ENCODE measurements at places on chromosomes 5 and 9. TPM values are rescaled to one million over a fixed set of nuclear protein-coding genes. Genes with fewer than 3 reads are reported as not detected.

ACOT12 gene
- not detected for total RNA-seq

NMUR2 gene
- total RNA-seq: not detected

EQTN gene
- total RNA-seq: 0.45 TPM

LCN1 gene
- total RNA-seq: not detected

ARID3C gene
- total RNA-seq: not detected

FSTL4 gene
- total RNA-seq: 0.13 TPM

GRCh38 chr9:107222020-107222522 is 61.0 kb upstream of the RAD23B start:
- no peak for DNase-seq

GRCh38 chr5:153746440-153746839 is 256.0 kb downstream of the GRIA1 start:
- no peak for DNase-seq

- DNase-seq: no peak
Measured at GRCh38 chr9:75876999-75877640, 13.4 kb upstream of the PCSK5 start.

DNA sequence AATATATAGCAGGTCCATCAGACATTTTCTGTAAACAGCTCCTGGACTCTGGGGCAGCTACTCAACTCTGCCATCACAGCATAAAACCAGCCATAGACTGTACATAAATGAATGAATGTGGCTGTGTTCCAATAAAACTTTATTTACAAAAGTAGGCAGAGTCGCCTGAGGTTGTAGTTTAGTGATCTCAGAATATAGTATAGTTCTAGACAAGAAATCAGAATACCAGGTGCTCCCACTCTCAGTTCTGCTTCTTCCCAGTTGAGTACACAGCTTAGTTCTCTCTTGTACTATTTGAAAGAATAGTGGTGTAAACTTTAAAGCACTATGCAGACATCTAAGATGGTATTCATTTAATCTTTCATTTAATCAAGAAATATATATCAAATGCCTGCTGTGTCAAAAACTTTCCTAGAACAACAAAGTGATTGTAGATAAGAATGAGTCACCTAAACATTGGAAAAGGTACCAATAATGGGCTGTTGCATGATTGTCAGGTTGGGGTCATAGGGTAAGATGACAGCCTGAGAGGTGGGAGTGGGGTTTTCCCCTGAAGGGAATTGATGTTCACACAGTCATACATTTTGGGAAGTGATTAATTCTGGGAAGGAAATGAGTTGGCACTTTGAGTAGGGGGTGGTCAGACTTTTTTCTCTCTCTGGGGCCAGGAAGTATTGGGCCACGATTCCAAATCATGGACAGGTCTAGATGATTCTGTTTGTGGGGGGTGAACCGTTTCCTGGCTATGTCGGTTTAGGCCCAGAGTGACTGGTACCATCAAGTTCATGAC is 37.0 kb downstream of the TNFSF8 start:
- DNase-seq: no peak

DNA sequence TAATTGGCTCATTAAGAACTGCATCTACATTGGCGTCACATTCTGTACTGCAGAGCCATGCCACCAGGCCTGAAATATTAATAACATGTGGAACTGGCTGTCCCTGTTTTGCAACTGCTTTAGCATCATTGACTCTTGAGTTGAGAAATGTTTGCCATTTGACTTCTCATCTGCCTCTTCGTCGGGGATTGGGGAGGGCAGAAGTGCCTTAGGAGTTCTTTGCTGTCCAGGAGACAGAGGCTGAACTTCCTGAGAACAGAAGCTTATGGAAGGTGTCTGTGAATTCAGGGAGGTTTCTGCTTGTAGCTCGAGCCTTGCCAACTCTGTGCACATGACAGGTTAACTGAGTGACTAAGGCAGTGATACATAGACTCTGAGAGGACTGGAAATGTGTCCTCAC is 265.0 kb downstream of the KIF4B start:
- no peak for DNase-seq

GRCh38 chr9:120372040-120372439 is 207.9 kb downstream of the CDK5RAP2 start:
- no peak for DNase-seq

GRCh38 chr5:139363937-139364336 is 19.2 kb downstream of the SLC23A1 start:
- no peak for DNase-seq

GRCh38 chr9:88783711-88784083 is 207.6 kb upstream of the S1PR3 start:
- no peak for DNase-seq

GRCh38 chr5:33827885-33828284 is 63.9 kb downstream of the ADAMTS12 start:
- DNase-seq: no peak

GRCh38 chr9:71778085-71778484 is 9.8 kb upstream of the CEMIP2 start:
- no peak for DNase-seq

GRCh38 chr9:99056886-99057664 is 47.8 kb upstream of the TGFBR1 start:
- DNase-seq: no peak

- no peak for DNase-seq
Measured at GRCh38 chr9:16898464-16898863, 28.0 kb upstream of the BNC2 start.

DNA sequence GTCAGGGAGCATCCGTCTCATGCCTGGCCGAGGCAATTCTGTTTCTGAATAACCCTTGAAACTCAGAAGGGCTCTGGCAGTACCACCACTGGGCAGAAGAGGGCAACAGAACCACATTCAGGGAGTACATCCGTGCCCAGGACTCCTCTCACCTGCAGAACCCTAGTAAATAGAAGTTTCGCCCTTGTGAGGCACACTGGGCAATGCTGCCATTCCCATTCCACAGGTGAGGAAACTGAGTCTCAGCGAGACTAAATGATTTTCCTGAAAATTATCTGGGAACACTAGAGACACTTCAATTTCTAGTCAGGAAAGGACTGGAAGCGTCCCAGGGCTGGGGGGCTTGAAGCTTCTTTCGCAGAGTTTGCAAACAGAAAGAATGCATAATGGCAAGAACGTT is 74.7 kb downstream of the FGF1 start:
- peak; percentile 81 for DNase-seq

GRCh38 chr5:116766470-116766947 is 191.9 kb upstream of the SEMA6A start:
- no peak for DNase-seq

DNA sequence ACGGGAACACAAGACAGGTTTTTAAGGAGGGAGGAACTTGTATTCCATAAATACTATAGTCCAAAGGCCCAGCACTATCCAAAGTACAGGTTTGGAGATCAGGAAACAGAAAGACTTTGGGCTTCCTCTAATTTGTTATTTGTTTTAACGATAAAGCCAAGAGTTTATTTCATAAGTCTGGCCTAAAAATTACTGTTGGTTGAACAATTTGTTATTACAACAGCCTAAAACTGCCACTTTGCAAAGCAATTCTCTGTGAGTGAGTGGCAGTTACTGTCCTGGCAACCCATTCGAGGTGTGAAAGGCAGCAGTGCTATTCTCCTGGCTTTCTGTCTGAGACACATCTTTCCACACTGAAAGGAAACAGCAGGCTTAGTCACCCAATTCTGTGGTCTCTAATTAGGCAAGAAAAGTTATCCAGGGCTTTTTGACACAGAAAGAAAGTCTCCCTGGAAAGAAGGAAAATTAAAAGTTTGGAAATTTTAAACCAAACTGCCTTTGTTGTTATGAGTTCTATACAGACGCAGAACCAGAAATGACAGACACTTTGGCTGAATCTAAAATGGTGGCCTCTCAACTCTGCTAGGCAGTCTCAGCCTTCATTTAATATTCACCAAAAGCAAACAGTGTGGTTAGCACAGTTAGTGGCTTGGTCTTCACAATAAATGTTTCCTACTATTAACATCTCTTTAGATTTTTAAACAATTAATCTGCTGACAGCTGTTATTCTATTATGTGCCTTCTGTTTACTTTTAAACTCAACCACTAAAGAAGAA is 33.9 kb downstream of the PSMB7 start:
- no peak for DNase-seq

GRCh38 chr5:10856683-10857337 is 95.8 kb upstream of the DAP start:
- peak; percentile 57 for DNase-seq

Data from thyroid gland (tissue), 4 donors.